ENCODE measurements at places on chromosomes 3 and 15. TPM values are rescaled to one million over a fixed set of nuclear protein-coding genes. Genes with fewer than 3 reads are reported as not detected.

The PCSK6 gene
- total RNA-seq = 8.8 TPM

The CIDEC gene
- total RNA-seq = 2.6 TPM

The PAQR5 gene
- 1.2 TPM for total RNA-seq

DNA sequence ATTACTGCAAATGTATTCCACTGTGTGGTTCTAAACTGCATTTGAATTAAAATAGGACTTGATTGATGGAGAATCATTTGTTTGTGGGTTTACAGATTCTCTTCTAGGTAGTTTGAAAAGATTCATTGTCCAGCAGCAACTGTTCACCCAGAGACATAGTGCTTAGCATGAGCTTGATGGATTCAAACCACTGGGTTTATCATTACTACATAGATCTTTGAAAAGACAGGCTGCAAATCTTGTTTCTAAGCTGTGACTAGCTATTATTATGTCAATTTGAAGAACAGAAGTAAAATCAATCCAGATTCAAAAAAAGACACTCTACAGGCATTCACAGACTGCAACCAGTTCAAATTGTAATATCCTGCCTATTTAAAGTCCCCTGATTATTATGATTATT lies 49.8 kb downstream of the MBNL1 start:
- no peaks in the 10 kb centered on the region for H3K36me3 ChIP-seq
- H3K27ac ChIP-seq = peak overlapping the region; percentile 84
- DNase-seq = no peak
- H3K4me1 ChIP-seq = peaks cover 82% of the 10 kb centered on the region
- H3K27me3 ChIP-seq = no peaks in the 10 kb centered on the region
- peak overlapping the region; percentile 7 for H3K4me3 ChIP-seq

DNA sequence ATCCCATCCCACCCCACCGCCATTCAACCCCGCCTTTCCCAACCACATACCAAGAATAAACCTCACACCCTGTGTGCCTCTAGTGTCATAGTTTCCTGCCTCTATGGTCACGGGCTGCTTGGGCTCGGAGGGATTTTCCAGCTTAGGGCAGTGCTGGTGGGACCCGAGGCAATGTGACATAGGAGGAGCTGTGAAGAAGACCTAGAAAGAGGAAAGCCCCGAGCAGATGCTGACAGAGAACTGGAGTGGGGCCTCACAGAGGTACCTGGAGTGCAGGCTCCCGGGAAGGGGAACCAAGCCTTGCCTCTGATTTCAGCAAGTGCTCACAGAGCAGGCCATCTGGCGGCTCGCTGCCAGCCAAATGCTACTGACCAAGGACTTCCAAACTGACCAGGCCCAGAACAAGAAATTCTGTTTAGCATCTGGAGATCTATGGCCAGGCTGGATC lies 27.5 kb downstream of the BHLHE40 start:
- no peaks in the 10 kb centered on the region for H3K4me1 ChIP-seq
- H3K27me3 ChIP-seq = no peaks in the 10 kb centered on the region
- no peaks in the 10 kb centered on the region for H3K36me3 ChIP-seq

DNA sequence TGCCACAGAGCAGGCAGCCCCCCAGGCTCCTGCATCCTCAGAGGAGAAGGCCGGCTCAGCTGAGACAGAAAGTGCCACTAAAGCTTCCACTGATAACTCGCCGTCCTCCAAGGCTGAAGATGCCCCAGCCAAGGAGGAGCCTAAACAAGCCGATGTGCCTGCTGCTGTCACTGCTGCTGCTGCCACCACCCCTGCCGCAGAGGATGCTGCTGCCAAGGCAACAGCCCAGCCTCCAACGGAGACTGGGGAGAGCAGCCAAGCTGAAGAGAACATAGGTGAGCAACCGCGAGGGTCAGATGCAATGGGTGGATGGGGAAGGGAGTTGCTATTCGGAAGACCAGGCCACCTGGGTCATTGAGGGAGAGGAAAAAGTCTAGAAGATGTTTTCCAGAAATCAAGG lies 53.0 kb downstream of the GAP43 start:
- no peak overlapping the region for H3K27ac ChIP-seq
- peaks cover 7% of the 10 kb centered on the region for H3K4me1 ChIP-seq
- no peaks in the 10 kb centered on the region for H3K27me3 ChIP-seq
- no peaks in the 10 kb centered on the region for H3K36me3 ChIP-seq

GRCh38 chr3:150055332-150055731 lies 84.6 kb upstream of the PFN2 start:
- no peaks in the 10 kb centered on the region for H3K27me3 ChIP-seq
- no peaks in the 10 kb centered on the region for H3K36me3 ChIP-seq
- no peaks in the 10 kb centered on the region for H3K4me1 ChIP-seq
- no peak overlapping the region for H3K4me3 ChIP-seq
- no peak overlapping the region for H3K27ac ChIP-seq
- DNase-seq = no peak

GRCh38 chr3:158110658-158111018 lies 749 bp downstream of the RSRC1 start:
- H3K27ac ChIP-seq = peak overlapping the region; percentile 60
- DNase-seq = no peak
- peaks cover 8% of the 10 kb centered on the region for H3K4me1 ChIP-seq
- H3K27me3 ChIP-seq = no peaks in the 10 kb centered on the region

- H3K4me1 ChIP-seq = no peaks in the 10 kb centered on the region
- no peaks in the 10 kb centered on the region for H3K36me3 ChIP-seq
- H3K27me3 ChIP-seq = no peaks in the 10 kb centered on the region
- no peak for DNase-seq
Observed at GRCh38 chr3:18732474-18732873, 307.3 kb upstream of the SATB1 start.

GRCh38 chr3:106025151-106025722 lies 156.4 kb upstream of the CBLB start:
- no peak for DNase-seq
- H3K27ac ChIP-seq = peak overlapping the region; percentile 35
- H3K27me3 ChIP-seq = no peaks in the 10 kb centered on the region
- peaks cover 12% of the 10 kb centered on the region for H3K4me1 ChIP-seq
- H3K4me3 ChIP-seq = no peak overlapping the region
- no peaks in the 10 kb centered on the region for H3K36me3 ChIP-seq

DNA sequence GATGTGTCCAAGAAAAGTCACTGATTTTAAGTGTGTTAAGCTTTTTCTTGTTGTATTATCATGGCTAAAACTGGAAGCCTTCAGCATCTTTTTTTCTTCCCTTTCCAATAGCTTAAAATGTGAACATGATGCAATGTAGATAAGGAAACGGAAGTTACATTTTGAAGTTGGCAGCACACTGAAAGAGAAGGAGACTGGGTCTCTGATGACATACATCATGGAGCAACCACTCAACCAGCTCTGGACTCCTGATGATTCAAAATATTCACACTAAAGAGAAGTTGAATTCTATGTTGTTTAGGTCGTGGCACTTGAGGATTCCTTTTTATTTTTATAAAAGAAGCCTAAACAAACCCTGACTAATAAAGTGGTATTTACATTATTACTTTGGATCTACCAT lies 488.3 kb upstream of the ALCAM start:
- no peak for DNase-seq
- H3K27ac ChIP-seq = no peak overlapping the region
- no peaks in the 10 kb centered on the region for H3K4me1 ChIP-seq
- H3K27me3 ChIP-seq = no peaks in the 10 kb centered on the region
- H3K4me3 ChIP-seq = no peak overlapping the region

- H3K27me3 ChIP-seq = no peaks in the 10 kb centered on the region
- peak overlapping the region; percentile 96 for H3K4me3 ChIP-seq
- peaks cover 40% of the 10 kb centered on the region for H3K4me1 ChIP-seq
- no peaks in the 10 kb centered on the region for H3K36me3 ChIP-seq
- peak; percentile 47 for DNase-seq
Observed at GRCh38 chr3:69012100-69012799, 1.2 kb downstream of the EOGT start.

- H3K36me3 ChIP-seq = no peaks in the 10 kb centered on the region
- no peak overlapping the region for H3K4me3 ChIP-seq
- no peak overlapping the region for H3K27ac ChIP-seq
Observed at GRCh38 chr15:35458176-35458856, 87.6 kb downstream of the DPH6 start.

All from thoracic aorta (tissue), 2 donors.